Stimulated activated CD8-positive, alpha-beta memory T cell treated with anti-CD3 and anti-CD28 coated beads, Interleukin-15, amount 100 ng/mL, for 4 hours (primary cell): ENCODE measurements at places on chromosomes 4 and X.
A peak's percentile ranks its signal among the peaks of the same experiment; 100 is the strongest.

DNA sequence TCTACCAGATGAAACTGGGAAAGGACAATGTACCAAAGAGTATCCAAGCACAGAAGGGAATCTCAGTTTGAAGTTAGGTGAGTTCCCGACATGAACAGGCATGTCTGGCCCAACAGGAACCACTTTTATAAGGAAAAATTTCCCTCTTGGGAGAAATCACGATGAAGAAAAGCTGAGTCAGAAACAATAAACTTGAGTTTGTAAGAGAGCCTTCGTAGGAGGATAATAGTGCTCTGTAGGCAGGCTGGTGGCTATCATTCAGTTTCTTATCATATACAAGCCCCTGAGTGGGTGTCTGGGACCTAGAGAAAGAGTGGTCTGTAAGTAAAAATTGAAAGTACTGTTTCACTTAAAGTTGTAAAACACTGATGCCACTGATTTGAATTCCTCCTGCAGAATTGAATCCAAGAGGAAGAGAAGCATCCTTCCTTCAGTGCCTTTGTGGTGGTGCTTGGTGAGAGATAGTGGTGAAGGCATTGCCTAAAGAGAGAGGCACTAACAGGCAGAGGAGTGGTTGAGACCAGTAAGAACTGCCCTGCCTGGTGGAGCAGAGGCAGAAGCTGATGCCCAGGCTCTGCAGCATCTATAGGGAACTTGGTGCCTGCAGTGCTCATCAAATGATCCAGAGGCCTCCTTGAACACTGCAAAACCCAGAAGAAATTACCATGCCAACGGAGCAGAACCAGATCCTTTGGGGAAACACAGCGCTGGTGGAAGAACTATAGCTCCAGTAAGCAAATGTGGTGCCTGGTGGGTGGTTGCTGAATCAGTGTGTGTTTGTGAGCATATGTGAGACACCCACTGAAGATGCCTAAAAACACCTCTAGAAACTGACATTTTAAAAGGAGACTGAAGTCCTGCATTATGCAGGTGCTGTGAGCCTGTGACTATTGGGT is 31.7 kb upstream of the METAP1 start:
- DNase-seq, result no peak

GRCh38 chr4:43132010-43132582 is 239.6 kb downstream of the GRXCR1 start:
- no peak for DNase-seq

GRCh38 chr4:185202984-185203485 is 765 bp downstream of the CFAP97 start:
- no peak for DNase-seq

GRCh38 chr4:146522869-146523205 is 1.1 kb upstream of the SLC10A7 start:
- no peak for DNase-seq

DNA sequence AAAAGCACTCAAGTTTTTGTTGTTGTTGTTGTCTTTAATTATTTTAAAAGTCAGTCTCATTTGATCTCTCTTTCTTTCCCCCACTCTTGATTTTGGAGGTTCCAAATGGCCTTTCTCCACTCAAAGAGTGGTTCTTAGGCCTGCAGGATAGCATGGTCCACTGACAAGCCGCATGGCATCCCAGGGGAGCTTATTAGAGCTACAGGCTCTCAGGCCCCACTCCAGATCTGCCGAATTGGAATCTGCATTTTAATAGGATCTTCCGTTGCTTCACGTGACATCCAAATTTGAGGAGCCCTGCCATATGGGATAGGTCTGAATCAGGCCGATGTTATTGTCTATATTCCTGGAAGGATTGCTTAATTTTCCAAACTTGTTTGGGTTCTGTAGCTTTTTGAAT is 72.1 kb downstream of the CPE start:
- no peak for DNase-seq

- DNase-seq, result no peak
Observed at GRCh38 chr4:183445097-183445428, 627 bp downstream of the CDKN2AIP start.

- no peak for DNase-seq
Observed at GRCh38 chrX:22999696-23000223, at the start of gene DDX53. Gene DDX53, plus strand, starts transcription at chrX:22999960. Its CDS starts 98 bp downstream, at chrX:23000058.

DNA sequence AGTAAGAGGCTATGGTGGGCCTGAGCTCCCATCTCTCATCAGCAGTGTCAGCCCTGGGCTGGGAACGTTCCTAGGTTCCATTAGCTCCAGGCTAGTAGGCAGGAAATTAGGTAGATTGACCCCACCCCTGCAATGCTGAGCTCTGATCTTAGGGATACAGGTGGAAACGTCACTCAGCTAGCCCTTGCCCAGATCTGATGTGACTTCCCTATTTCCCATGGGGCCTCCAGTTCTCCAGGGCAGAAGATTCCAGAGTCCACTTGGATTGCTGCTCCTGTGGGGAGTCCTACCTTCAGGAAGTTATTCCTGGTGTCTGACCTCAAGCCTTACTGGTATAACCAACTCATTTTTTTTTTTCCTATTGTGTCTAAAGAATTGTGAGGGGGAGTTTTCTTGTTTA is 81.1 kb downstream of the EFNB1 start:
- DNase-seq, result no peak

DNA sequence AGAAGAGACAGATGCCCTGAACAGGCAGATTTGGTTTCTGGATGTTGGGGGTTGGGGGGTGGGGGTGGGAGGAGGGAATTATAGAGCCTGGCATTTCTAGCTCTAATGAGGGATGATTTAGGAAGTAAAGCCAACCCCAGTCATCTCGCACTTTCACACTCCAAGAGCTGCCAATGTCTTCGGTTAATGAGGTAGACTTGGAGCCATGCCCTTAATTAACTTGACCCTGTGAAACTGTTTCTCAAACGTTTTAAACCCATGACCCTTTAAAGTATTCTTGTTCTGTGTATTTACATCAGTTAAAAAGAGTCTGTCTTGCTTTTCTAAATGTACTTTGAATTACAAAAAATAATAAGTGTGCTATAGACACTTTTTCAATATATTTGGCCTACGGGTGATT is 466.9 kb downstream of the FAT4 start:
- no peak for DNase-seq

DNA sequence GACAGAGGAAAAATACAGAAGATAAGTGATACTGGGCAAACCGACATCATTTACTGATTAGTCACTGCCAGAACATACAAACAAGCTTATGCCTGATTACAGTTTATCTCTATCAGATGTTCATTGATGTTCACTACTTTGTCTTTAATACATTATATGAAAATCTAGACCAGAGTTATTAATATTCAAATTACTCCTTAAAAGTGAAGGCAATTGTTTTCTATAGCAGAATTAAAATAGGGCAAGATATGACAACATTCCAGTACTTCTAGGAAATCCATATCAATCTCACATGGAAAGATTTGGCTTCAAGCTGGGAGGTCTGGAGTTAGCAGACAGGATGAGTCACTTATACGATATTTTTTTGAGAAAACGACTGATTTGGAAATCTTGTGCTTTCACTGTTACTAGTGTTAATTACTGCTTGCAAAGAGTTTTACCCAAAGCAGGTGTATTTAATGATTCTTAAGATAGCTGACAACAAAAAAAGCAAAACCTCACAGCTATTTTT is 31.8 kb downstream of the HPGD start:
- DNase-seq, result no peak

DNA sequence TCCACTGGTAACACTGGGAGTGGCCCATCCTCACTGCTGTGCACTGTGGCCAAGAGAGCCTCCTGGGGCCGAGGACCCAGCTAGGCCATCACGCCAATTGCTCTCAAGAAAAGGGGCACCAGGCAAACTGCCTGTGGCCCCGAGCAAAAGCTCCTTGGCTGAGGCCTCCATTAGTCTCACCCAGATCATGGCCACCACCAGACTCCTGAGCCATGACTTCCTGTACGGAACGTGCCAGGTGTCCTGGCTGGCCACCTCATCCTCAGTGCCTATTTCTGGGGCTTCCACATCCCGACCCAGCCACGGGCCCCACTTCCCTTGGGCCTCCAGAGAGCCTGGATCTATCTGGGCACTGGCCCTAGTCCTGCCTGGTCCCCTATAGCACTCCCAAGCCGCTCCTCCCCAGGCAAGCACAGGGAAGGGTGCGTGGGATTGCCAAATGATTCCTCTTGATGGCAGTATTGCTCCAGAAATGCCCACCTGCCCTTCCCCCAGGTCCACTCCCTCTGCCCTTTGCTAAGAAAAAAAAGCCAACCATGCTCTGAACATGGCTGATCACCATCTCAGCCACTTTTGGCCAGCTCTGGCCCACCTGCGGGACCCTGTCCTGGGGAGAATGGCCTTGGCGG is 212.6 kb upstream of the AGTR2 start:
- DNase-seq, result no peak

DNA sequence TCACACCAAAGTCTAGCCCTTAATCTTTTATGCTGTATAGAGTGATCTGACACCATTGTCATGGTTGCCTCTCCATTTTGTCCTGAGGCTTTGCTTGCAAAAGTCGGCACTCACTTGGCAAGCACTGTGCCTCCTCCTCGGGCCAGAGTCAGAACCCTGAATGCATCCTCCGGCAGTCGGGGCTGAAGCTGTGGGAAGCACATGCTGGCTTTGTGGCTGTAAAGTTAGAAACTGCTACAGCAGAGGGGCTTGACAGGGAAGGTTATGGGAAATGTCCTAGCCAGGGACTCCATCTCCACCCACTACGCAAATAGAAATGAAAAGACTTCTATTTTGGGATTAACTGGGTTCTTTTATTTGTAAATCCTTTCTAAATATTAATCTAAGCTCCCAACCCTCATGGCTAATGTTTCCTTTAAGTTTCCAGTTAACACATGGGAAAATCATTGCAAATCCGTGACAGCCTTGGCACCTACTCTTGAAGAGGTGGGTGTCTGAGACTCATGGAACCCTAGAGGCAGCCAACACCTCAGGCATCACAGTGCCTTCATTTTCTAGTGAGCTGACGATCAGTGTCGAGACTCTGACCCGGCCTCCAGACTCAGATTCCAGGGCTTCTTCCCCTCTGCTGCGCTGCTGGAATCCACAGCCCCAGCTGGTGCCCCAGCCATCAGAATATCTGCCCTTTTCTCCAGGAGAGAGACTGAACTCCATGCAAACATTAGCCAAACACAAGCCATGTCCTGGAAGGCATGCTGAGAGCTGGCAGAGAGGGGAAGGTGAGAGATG is 7.9 kb upstream of the CLDN24 start:
- DNase-seq, result no peak

- peak; percentile 55 for DNase-seq
Observed at GRCh38 chrX:154541896-154542722, 4.5 kb downstream of the G6PD start.

DNA sequence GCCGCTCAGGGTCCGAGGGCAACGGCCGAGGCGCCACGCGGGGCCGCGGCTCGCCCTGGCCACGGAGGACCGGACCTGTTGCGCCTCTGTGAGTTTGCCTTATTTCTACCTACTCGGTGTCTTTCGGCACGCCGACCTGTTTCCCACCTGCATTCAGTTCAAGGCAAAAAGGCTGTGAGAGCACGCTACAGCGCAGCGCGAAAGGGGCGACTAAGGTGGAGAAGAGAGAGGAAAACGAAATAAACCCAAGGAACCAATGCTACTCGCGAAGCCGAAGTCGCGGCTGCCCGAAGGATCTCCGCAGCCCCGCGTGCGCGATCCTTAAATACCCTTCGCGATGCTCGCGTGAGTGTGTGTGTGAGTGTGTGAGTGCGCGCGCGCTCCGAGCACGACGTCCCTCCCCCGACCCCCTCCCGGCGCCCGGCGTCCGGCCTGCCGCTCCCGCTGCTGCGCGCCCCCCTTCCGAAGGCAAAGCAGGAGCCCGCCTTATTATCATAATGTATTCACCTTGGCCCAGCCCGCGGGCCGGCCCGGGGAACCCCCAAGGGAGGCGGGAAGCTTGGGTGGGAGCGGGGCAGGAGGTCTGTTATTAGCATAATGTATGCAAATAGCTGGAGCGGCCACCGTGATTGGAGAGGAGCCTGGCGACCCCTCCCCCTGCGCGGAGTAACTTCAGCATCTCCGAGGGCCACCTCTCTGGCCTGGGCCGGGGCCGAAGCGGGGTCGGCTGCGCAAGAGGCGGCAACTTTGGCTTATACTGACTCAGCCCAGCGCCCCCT is at the start of gene COL25A1:
TSS of gene COL25A1 (minus strand) at position 298 of the 779 bp plus-strand sequence.
- DNase-seq, result no peak

GRCh38 chr4:32133734-32134133 is 1413.6 kb downstream of the PCDH7 start:
- no peak for DNase-seq

- no peak for DNase-seq
Observed at GRCh38 chr4:75135068-75135825, 202.3 kb downstream of the PARM1 start.

DNA sequence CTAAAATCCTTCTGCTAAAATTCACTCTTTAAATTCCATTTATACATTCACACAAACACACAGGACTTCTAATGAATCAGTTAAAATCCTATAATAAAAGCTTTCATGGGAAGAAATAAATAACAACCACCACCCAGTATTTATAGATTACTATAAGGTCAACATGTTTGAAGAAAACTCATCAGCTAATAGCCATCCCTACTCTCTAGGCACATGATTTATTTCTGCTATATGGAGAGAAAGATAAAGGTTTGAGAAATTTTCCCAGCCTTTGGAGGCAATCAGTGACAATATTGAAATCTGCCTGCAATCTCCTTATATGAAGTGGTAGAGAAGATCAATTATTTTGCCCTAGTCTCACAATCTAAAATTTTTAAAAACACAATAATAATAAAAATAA is 1038.9 kb upstream of the DIAPH2 start:
- no peak for DNase-seq

DNA sequence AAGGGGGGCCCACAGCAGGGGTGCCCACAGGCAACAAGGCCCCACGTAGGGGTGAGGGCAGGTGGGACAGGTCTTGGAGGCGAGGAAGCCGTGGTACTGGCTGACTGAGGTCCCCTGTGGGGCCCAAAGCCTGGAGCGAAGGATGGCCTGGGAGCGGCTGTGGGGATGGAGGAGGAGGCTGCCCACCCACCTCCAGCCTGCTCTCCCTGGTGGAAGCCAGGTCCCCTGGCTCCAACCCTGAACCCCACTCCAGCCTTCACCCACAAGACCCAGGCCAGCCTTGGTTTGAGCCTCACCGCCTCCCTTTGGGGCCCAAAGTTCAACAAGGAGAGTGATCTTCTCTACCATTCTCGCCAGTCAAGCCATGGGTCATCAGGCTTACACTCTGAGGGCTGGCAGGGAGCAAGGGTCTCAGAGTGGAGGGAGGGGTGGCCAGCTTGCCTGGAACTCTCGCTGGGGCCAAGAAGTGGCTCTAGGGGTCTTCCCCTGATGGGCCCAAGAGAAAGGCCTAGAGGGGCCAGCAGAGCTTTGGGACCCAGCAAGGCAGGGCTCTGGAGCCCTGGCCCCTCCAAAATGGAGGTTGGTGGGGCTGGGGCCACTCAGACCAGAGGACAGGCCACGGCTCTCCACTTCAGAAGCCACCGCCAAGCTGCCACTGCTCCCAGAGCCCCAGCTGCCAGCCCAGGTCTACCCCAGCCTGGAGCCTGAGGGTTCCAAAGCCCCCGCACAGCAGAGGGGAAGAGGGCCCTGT is 5.0 kb downstream of the PNCK start:
- DNase-seq, result no peak

DNA sequence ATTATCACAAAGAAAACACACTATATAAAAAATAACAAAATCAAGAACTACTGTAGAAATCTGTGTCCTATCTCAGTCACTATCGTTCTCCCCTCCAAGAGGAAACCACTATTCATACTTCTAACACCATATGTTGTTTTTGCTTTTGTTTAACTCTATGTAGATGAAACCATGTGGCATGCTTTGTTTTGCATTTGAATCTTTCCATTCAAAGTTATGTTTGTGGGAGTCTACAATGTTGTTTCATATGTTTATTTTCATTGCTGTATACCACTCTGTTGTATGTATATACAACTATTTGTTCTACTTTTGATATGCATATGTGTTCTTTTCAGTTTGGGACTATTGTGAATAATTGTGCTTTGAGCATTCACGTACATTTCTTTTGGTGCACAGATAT is 116.1 kb downstream of the PABPC4L start:
- no peak for DNase-seq

- DNase-seq, result no peak
Observed at GRCh38 chrX:9456250-9457074, 8.4 kb upstream of the TBL1X start.
